ENCODE measurements at places on chromosomes 2 and 18.

GRCh38 chr2:211875488-211875887 lies 663.1 kb downstream of the ERBB4 start:
- DNase-seq: no peak

GRCh38 chr18:74139888-74140287 lies 7.7 kb downstream of the FBXO15 start:
- peak; percentile 89 for DNase-seq

- DNase-seq: no peak
Observed at GRCh38 chr2:240906141-240906910, at the start of gene CROCC2. Gene CROCC2, plus strand, starts transcription at chr2:240906336. Its CDS starts 178 bp downstream, at chr2:240906514.

DNA sequence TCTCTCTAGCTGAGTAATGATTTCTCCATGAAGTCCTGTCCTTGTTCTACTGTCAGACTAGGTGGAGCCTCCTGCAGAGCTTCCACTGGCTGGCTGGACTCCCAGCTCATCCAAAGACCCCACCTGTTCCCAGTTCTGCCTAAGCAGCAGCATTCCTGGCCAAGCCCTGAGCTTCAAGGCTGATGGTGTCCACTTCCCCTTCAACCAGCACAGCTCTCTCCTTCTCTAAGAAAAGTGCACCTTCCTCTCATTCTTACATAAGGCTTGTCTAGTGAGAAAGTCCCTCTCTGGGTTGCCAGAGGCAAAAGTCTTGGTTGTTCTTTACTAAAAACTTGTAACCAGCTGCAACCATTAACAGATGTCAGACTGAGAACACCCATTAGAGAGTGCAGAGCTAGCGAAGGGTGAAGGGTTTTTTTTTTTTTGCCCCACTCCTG lies 58.9 kb downstream of the CXCR4 start:
- peak; percentile 24 for DNase-seq

DNA sequence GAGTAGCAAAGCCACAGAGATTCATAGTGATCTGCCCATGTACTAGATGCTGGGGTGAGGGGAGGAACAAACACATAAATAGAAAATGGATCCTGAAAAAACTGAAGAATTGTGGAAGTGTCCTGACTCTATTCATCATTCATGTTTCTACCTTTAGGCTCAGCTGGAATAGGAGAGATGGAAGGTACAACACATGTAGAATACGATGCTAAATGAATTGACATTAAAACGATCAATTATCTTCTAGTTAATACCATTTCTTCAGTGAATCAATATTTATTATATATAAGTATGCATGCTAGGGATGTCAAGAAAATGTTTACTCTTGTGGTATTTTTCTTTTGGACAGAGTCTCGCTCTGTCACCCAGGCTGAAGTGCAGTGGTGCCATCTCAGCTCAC lies 159.1 kb downstream of the IRS1 start:
- DNase-seq: no peak

DNA sequence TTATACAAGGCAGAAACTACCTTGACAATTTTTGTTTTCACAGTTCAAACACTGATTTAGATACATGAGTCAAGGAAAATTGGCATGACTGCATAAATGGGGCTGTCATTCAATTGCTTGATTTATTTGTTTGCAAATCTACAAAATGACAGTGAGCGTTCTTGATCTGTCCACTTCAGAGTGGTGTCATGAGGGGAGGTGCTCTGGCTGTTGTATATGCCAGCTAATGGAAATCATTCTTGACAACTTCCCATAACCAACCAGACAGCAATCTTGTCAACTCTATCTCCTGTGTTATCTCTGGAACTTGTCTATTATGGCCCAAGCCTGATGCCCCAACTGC lies 120.6 kb upstream of the UGP2 start:
- no peak for DNase-seq

- DNase-seq: no peak
Observed at GRCh38 chr2:96345438-96345837, 9.9 kb downstream of the NCAPH start.

GRCh38 chr2:96940980-96941775 lies 45.2 kb downstream of the FAM178B start:
- DNase-seq: peak; percentile 38

DNA sequence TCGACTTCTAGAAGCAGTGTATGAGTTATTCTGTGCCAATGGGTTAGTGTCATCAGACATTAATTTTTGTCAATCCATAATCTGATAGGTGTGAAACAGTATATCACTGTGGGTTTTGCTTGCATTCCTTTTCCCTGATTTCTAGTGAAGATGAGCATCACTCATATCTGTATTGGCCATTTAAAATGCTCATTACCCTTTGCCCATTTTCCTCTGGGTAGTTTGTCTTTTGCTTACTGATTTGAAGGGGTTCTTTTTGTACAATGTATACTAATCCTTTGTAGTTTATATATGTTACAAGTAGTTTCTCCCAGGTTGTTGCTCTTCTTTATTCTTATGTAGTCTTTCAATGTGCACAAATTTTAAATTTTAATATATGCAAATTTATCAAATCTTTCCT lies 152.2 kb downstream of the TPGS2 start:
- no peak for DNase-seq

DNA sequence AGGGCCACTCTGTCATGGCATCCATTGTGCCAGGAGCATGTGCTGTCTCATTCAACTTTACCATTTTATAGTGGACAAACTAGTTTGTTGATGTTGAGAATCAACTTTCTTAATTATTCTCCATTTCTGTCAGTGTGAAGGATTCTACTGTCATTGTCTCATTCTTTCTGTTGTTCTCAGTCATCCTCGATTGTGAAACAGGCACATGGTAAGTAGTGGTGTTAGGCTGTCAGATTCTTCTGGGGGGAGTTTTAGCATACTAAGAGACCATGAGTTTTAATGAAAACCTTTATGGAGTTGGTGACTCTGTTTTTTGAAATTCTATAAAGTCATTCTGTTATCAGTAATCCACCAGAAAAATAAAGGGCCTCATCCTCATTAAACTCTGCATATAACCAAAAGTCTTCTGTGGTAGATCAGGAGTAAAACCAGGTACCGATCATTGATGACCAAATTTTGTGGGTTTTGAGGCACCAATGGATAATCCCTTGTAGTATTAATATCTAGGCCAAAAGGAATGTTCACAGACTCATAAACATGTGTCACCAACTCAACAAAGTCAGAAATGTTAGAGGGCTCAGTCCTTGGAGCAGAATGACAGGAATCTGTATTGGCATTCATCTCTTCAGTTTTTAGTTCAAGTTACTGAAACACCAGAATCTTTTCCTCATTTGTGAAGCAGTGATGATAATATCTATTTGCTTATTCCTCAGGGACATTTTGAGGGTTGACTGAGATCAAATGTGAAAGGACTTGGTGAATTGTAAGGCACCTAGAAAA lies 73.2 kb downstream of the CERS6 start:
- DNase-seq: peak; percentile 17

DNA sequence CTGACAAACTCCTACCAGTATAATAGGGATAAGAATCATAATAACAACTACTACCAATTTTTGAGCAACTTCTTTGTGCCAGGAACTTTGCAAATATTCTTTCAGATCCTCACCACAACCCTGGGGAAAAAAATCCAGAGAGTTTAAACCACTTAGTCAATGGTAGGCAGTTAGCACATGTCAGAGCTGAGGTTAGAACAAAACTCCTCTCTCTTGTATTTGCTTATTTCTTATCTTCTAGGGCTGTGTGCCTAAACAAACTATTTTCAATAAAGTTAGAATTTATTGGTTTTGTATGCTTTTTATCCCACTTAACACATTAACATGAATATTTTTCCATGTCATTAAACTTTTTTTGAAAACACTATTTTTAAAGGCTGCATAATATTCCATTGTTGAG lies 127.1 kb downstream of the BCL11A start:
- no peak for DNase-seq

DNA sequence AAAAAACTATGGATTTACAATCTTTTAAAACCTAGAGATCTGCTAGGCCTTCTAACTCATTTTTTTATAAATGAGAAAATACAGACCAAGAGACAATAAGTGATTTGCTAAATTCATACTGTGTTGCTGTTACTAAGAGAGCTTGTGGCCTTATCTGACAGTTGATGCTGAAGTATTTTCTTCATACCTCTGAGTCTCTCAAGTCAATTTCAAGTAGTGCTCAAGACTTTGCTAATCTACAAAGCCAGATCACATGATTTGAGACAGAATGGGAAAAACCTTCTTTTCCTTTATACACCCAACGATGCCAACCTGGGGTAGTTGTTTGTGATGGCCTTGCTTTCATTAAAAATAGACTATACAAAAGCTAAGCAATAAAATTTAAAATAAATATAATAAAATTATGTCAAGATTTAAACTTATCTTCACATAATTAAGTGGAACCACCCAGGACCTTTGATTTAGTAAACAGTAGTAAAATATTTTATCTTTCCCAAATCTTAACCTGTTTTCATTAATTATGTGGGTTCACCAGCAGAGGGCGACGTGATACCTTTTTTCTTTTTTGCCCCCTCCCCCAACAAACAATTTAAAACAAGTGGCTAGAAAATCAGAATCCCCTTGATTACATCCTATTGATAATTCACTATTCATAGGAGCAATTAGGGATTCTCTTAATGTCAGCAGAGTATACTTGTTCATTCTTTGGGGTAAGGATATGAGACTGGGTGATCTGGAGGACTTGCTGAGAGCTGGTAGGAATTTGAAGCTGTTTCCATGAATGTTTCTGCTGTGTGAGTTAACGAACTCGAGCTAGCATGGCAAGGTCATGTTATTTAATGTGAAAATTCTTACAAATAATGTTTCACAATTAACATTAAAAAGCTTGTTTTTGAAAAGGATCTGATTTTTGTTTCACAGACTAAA lies 49.6 kb upstream of the SLC5A7 start:
- no peak for DNase-seq

DNA sequence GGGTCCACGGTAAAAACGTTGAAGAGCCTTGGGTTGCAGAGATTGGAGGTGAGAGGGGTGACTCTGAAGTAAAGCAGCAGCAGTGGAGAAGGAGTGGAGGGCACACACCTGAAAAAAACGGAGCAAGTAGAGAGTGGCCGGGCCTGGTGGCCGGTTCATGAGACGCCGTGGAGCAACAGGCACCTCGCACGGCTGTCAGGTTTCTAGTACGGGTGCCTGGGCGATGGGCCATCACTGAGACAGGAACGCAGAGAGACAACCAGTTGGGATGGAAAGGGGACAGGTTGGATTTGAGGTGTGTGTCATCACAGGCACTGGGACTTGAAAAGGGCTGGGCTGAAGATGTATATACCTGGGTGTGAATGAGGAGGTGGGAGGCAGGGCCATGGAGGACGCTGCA lies 104.2 kb downstream of the MTCL1 start:
- DNase-seq: no peak

DNA sequence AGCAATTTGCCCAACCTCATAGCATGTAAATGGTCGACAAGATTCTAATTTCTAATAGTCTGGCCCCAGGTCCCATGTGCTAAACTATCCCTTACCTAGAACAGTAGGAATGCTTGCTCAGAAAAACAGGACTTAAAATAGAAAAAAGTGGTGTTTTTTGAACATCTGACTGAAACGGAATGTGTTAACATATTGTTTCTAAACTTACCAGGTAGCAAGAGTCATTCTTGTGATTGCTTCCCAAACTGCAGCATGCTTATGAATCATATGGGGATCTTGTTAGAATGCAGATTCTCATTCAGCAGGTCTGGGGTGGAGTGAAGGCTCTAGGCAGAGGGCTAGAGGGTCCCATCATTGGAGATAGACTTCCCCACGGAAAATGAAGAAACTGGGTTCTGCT lies 5.8 kb upstream of the SLC20A1 start:
- no peak for DNase-seq

DNA sequence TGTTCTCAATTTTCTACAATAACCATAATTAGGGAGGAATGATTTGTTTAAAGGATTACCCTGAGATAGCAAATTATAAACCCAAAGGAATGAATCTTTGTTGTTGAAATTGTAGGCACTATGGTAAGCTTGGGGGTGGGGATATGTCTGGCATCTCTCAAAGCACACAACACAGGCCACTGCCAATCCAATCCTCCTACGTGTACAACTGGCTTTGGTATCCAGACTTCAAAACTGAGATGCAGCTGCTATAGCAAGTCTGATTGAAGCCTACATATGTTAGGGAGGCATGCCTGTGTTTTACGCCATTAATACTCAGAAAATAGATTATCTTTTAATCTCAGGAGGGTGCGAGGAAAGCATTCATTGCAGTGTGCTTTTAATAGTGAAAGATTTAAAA lies 5.9 kb upstream of the NCOA1 start:
- DNase-seq: no peak

- peak; percentile 49 for DNase-seq
Observed at GRCh38 chr18:22214731-22215528, 45.5 kb downstream of the GATA6 start.

GRCh38 chr18:2237706-2238105 lies 333.6 kb downstream of the METTL4 start:
- no peak for DNase-seq

GRCh38 chr18:26614374-26614773 lies 66.0 kb upstream of the KCTD1 start:
- no peak for DNase-seq

DNA sequence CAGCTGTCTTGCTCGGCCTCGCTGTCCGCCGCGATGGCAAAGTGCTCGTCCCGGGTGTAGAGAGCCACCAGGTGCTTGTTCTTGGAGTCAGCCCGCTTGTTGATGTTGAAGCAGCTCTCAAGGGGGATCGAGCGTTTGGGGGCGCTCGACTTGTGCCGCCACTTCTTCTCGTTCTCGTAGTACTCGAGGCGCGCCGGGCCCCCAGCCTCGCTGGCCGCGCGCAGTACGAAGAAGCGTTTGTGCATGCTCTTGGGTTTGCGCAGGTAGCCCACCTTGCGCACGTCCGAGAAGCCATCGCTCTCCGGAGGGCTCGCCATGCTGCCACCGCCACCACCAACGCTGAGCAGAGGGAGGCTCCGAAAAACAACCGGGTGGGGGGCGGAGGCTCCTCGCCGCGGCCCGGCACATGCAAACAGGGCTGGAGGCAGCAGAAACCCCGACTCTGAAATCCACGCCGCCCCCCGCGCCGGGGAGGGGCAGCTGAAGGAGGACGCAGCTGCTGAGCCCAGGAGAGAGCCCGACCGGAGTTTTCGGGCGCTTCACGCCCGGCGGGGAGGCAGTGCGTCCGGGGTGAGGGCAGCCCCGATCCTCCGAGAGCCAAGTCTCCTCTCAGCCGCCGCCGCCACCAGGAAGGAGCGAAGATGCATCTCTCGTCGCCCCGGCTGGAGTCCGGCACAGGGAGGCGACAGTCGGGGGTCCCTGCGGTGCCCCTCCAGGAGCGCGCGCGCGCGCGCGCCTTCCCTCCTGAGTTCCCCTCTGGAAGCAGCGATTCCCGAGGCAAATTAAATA lies 1.0 kb downstream of the IRS1 start:
- DNase-seq: no peak

DNA sequence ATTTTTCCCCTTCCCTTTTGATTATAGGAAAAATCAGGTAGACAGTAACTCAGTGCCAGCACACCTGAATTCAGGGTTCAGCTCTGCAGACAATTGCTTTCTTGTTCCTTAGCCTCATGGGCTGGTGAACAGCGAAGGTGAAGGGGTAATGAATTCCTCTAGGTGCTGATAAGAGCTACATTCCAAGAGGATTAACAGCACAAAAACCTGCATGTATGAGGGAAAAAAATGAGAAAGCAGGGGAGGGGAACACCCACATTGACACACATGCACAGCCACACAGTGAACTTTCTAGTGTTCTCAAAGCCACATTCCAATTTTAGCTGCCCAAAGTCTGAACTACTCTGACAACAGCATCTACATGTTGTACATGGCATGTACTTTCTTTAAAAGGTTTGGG lies 46.1 kb downstream of the SPATS2L start:
- DNase-seq: no peak

- DNase-seq: no peak
Observed at GRCh38 chr18:57427429-57428201, 7.6 kb upstream of the ONECUT2 start.

GRCh38 chr2:29765721-29766120 lies 155.7 kb downstream of the ALK start:
- no peak for DNase-seq

Data from MV-4-11 (cell line).